ENCODE measurements at places on chromosomes 5 and 9.

DNA sequence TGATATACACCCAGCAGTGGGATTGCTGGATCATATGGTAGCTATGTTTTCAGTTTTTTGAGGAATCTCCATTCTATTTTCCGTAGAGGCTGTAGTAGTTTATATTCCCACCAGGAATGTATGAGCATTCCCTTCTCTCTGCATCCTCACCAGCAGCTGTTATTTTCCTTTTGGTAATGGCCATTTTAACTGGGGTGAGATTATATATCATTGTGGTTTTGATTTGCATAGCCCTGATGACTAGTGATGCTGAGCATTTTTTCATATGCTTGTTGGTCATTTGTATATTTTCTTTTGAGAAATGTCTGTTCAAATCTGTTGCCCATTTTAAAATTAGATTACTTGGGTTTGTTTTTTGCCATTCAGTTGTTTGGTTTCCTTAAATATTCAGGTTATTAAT lies 11.2 kb upstream of the PPIC start:
- no peak for DNase-seq

DNA sequence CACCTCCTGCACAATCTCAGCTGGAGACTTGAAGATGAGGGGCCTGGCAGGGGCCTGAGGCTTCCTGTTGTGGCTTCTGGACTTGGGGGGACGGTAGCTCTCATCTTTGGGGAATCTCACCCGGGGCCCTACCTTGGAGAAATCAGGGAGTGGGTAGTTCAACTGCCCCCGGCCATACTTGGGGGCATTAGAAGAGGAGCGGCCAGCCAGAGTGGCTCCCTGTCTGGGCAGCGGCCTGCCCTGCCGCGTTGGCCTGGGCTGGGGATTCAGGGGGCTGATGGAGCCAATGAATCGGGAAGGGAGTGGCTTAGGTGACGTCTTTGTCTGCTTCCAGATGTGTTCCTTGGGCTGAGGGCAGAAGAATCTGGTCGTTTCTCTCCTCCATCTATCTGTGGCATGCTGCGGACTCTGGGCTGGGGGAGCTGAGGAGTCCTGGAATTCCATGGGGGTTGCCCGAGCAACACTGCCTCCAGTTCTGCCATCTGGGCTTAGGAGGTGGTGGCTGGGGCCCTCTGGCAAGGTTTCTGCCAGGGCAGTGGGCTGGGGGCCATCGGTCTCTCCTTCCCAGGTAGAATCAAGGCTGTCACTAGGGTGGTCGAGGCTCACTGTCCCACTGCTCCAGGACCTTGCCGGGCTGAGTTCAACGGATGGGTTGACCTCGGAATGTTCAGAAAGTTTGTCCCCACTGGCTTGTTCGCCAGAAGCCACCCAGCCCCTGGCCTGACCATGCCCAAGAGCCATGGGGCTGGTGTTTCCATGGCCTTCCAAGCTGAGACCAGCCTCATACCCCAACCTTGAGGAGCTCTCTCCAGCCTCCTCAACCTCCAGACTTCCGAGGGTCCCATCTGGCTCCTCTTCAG lies 11.0 kb downstream of the AKNA start:
- no peak for DNase-seq

- peak; percentile 50 for DNase-seq
Measured at GRCh38 chr9:34403554-34404380, 27.1 kb upstream of the MYORG start.

DNA sequence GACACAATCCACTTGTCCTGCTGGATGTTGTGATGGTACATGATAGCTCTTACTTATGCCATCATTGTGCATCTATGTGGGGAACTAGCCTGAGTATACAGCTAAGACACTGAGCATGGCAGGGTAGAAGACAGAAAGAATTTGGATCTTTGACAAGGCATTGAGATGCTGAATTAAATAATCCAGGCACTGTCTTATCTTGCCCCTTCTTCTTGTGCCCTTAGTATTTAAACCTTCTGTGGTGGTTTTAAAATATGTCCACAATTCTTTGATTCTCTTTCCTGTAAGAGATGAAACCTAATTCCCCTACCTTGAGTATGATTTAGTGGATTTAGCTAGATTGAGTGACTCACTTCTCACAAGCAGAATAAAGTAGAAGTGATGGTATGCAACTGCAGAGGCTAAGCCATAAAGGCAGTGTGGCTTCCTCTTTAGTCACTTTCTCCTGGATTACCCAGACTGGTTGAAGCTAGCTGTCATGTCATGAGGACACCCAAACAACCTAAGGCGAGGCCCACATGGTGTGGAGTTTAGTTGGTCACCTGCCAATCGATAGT lies 174.0 kb upstream of the NREP start:
- DNase-seq: peak; percentile 49

GRCh38 chr5:59115345-59115744 lies 532.5 kb downstream of the RAB3C start:
- DNase-seq: no peak

DNA sequence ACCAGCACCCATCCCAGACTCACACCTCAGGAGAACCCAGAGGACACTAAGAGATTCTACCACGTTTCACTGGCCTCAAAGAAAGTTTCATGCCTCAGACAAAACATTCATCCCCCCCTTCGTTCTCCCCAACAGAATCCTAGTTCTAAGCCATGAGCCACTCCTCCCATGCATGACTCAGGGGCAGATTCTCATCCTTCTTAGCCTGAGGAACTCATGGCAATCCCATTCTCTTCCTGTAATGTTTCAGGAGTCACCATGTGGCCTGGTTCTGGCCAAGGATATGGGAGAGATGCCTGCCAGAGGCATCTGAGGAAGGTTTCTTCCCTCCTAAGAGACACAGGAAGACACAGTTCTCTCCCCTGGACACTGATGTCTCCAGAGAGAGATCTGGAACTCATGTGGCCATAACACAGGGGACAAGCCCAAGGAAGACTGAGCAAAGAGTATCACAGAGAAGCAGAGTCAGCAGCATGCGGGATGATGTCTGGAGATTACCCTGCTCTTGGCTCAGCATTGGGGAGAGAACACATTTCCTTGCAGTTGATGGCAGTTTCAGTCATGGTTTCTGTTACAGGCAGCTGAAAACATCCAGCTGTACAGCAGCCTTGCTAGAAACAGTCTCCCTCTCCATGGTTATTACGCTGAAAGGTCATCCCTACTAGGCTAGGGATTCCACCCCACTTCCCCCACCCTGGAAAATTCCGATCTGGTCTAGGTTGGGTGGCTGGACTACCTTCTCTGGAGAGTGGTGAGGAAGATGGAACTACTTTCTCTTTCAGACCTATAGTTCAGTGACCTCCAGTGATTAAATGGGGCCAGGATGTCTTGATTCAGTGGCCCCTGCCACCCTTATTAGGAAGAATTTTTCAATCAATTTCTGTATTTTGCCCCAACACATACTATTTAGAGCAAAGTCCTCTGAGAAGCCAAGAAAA lies 115.4 kb downstream of the ZNF608 start:
- no peak for DNase-seq

DNA sequence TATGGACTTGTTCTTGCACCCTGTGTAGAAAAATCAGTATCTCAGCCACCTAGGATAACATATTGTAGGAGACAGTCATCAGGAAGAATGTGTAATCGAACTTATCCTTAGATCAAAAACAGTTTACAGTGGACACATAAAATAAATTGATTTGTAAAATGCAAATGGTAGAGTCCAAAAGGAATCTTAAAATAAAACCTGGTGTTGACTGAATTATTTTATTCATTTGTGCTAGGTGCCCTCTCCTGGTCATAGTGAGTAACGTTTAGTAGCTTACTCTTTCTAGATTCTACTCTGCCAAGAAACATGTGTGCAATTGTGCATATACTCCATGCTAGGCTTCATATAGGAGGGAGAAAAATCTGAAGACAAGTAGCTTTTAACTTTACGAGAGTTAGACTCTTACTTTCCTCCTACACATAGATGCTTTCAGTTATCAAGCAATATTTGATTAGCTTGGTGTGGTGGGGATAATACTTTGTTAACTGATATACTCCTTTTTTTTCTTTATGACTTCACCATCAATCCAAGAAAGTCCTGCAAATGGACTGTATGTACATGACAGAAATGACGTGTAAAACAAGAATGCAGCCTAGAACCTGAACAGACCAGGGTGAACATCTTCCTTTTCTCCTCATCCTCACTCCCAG lies 23.7 kb upstream of the LOX start:
- peak; percentile 64 for DNase-seq

DNA sequence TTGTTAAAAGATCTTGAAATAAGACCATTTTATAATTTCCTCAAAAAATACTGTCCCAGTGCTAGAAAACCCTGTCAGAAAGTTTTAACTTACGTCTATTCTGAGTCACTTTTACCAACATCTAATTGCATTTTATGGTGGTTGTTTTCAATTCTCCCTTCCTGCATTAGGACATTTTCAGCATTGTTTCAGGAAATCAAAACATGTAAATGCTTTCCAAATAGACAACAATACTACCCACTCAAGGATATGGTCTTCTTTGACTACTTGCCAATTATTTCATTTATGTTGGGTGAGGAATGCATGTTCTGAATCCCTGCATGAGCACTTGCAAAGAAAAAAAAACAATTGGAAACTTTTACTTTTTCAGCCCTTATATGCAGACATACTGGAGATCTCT lies 284.6 kb upstream of the PDE4D start:
- no peak for DNase-seq

GRCh38 chr9:126453156-126453963 lies 126.7 kb downstream of the MVB12B start:
- DNase-seq: no peak

- DNase-seq: no peak
Measured at GRCh38 chr5:56610093-56610698, 205.2 kb upstream of the MAP3K1 start.

- no peak for DNase-seq
Measured at GRCh38 chr5:153485641-153486040, 4.8 kb upstream of the GRIA1 start.

DNA sequence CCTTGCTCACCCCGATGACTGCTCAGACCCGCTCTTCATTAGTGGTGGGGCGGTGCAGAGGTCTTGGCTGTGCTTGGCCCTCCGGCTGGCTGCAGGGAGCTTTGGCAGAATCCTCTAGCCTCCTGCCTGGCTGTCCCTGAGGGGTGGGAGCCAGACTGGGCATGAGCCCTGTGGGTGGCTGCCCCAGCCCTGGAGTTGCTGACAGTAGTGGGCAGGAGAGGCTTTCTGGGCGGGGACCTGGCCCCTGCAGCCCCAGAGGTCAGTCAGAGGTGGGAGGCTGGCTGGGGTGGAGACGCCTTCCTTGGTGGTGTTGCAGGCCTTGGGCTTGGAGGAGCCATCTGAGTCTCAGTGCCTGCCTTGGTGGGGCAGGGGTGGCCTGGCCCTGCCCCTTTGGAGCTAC lies 146.0 kb downstream of the RXRA start:
- DNase-seq: no peak

- DNase-seq: no peak
Measured at GRCh38 chr9:86977205-86977835, 30.0 kb upstream of the GAS1 start.

- DNase-seq: peak; percentile 97
Measured at GRCh38 chr5:68239487-68239886, 23.9 kb downstream of the PIK3R1 start.

DNA sequence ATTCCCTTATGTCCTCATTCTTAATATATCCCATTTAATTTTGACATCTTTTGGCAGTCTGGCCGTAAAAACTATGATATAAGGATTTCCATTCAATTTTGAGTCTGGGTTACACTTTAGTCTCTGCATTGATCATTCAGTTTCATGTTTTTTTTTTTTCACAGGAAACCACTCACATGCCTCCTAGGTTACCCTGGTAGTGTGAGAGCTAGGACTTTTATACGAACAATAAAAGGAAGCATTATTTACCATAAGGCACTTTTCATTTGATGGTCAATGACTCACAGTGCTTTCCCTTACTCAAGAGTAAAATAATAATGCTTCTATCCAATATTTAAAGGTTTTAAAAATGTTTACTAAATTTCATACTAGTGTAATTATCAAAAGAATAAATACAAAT lies 16.4 kb upstream of the DMAC1 start:
- no peak for DNase-seq

DNA sequence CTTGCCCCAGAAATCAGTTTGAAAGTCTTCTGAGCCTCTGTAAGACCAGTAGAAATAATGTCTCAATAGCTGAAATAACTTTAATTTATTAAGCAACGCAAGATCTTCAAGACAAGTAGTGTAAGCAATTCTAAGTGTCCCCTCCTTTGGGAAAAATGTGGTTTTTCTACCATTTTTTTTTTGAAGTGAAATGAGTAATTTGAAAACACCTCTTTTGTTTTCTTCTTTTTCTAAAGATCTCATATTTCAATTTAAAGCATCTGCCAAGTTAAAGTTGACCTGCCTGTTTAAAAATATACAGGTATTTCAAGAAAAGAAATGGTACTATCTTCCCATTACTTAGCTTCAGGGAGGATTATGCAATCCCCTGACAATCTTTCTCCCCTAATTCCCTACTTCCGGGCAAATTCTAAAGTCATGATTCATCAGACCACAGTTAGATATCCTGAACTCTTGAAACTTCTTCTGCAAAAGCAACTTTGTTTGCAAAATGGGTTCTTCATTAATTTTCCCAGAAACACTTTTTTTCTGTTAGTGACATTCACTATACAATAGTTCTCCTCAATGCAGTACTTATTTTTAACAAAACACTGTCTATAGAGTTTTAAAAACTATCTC lies 7.8 kb upstream of the ANXA1 start:
- DNase-seq: peak; percentile 85

GRCh38 chr5:40685976-40686486 lies 6.3 kb downstream of the PTGER4 start:
- no peak for DNase-seq

DNA sequence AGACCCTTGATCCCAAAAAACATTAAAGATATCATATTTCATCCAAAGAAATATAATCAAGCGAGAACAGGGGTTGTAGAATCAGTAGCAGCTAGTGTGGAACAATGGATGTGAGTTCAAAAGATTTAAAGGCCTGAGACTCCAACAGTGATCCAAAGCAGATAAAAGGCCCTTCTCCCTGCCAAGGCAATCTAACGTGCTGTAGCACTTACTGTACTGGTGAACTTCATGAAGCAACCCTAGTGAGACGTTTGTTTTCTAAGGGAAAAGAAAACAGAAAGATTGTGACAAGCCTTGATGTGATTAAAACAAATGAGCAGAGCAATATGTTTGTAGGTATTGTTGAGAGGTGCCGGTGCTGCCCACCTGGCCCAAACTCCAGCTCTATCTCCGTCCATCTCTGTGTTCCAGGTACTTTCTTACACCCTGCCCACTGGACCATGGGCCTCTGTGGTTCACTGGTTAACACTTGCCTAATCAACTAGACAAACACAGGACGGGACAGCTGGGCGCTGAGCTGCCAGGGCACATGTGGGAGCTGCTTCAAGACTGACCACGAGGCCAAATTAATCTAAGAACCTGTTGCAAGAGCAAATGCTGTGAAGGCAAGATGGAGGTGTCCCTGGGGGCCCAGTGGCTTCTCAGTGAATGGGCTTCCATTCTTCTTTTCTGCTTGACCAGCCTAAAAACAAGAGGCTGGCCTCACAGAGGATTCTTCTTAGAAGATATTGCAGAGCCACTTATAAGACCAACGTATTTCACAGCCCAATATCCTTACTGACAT lies 265.5 kb downstream of the CWC27 start:
- DNase-seq: no peak

DNA sequence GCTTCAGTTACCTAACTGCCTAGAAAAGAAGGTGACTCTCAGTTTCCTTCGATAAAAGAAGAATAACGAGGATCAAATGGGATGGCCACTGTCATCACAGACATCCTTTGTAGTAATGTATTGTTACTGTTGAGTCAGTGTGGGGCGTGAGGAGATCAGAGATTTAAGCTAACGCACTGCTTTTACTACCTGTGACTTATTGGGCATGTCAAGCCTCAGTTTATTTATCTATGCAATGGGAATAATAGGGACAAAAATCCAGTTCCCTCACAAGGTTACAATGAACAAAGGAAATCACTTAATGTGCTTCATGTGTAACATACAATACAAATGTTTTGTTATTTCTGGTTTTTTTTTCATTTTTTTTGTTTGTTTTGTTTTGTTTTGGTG lies 255 bp upstream of the TRPM6 start:
- DNase-seq: no peak
